GOT3 (cell line): ENCODE measurements at places on chromosomes 3 and 15.

DNA sequence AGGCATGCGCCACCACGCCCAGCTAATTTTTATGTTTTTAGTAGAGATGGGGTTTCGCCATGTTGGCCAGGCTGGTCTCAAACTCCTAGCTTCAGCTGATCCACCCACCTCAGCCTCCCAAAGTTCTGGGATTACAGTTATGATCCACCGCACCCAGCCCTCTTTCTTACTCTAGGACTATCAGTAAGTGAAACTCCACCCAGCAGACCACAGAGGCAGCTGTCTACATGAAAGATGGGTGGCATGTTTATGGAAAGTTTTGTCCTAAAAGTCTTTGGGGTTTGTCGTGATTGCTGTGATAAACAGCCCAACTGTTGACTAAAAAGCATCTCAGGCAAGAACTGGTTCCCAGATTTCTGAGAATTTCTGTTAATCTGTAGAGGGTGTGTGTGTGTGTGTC is 10.9 kb downstream of the ARL6IP5 start:
- DNase-seq: no peak

DNA sequence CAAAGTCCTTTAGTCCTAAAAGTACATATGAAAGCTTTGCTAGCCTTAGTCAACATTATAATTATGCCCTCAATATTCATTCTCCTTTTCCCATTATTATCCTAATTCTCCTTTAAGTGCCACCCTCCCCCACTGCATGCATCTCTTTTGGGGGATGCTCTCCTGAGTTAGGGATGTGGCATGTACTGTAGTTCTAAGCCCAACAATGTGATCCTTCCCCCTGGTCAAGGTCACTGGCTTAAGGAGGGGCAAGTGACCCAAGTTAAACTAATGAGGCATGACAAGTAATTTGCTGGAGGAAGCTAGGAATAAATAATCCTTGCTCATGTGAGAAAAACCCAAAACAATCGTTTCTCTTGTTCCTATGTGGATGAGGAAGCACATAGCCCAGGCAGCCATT is 343.9 kb upstream of the SUCLG2 start:
- no peak for DNase-seq

DNA sequence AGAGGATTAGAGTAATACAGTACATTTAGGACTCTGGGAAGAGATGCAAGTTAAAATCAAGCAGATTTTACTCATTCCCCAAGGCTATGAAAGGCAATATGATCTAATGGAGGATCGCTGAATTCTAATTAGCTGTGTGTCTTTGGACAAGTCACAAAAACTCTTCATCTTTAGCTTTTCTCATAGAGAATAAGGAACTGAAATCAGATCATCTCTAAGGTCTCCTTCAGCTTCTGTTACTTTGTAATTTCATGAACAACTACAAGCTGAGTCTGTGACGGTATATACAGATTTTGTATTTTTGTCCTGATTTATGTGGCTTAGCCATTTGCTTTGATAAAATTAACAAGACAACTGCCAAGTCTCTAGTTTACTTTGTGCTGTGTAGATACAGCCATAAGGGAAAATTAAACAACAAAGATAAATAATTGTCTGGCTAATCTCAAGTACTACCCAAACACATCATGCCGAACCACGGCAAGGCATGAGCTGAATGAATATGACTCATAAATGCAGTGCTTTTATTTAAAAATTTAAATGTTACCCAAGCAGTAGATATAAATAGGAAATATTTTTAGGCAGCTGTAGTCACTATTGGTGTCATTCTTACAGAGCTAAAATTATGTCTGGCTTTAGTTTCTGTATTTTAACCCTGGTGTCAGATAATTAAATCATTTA is 81.5 kb downstream of the GAP43 start:
- no peak for DNase-seq

GRCh38 chr15:70212286-70212962 is 114.7 kb upstream of the TLE3 start:
- no peak for DNase-seq

DNA sequence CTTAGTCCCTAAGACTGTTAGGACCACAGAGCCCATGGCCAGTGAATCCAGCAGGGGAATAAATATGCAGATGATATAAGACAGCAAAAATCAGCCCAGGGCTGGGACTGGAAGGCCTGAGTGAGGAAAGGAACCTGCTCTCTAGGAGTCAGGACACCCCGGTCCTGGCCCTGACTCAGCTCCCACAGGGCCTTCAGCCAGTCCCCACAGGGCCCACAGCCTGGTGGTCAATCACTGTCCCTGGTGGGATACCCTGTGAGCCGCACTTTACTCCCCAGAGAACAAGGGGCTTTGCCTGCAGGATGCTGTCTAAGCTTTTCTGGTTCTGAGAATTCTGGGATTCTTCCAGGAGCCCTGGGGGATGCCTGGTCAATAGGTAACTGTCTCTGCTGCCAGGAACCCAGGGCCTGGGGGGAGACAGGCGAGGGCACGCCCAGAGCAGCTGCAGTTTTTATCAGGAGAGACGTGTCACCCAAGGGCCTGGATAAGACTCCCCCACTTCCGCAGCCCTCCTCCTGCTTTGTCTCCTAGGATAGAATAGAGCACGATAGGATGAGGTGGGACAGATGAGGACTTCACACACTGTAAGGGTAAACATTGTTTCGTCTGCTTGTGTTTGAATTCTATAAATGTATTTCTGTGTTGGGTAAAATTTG is 49.5 kb upstream of the MCF2L2 start:
- no peak for DNase-seq

GRCh38 chr3:52083556-52084087 is 27.3 kb upstream of the DUSP7 start:
- DNase-seq: no peak

DNA sequence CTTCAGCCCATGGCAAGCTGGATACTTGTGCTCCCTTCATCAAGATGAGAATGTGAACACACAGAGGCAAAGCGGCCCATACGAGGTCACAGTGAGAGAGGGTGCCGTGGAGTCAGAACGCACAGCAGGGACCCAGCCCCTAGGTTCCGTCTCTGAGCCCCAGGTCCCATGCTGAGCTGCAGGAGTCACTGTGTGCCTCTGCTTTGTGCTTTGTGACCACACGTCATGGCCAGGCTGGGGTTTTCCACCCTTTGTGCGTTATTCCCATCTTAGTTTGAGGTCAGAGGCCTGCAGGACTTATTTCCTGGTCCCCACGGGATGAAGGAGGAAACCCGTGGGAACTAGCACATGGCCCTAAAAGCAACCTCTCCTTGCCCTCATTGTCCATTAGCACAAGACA is 140.3 kb downstream of the TJP1 start:
- no peak for DNase-seq

DNA sequence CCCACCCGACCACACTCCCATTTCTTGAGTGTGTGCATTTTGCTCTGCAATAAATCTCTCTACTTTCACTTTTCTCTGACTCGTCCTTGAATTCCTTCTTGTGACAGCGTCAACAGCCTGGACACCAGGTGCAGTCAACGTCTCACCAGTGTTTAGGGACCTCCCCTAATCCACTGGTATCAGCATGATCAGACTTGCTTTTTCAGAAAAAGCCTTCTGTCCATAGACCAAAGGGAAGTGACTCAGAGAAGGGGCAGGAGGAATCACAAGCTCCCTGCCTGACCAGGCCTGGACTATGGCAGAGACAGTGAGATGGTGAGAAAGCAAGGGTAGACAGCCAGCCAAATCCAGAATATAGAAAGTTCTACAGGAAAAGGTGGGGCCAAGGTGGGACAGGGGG is 15.5 kb downstream of the CCR5 start:
- DNase-seq: no peak

GRCh38 chr3:99972380-99973104 is 141.8 kb downstream of the FILIP1L start:
- no peak for DNase-seq

DNA sequence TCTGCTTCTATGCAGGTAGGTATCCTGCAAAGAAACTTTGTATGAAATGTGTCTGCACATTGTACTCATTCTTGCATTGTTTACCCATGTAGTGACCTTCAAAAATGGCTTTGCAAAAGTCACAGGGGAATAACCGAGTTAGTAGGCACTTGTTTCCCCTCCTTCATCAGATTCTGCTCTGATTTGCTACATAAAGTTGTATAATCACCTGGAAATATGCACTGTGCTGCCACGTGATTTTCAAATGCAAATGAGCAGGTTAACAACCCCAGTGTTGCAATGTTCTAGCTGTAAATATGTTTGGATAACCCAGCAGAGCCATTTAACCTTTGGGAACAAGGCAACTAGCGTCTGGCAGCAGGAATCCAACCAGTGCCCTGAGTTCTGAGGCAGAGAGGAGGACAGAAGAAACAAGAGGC is at the start of gene KNG1:
Gene KNG1 (plus strand): TSS at position 321 of the 419 bp plus-strand sequence. CDS start 184 bp downstream, outside the sequence.
- no peak for DNase-seq
